Fibroblast of the aortic adventitia (primary cell): ENCODE measurements at places on chromosomes 12 and 14. TPM values are rescaled to one million over a fixed set of nuclear protein-coding genes. Genes with fewer than 3 reads are reported as not detected.

DNA sequence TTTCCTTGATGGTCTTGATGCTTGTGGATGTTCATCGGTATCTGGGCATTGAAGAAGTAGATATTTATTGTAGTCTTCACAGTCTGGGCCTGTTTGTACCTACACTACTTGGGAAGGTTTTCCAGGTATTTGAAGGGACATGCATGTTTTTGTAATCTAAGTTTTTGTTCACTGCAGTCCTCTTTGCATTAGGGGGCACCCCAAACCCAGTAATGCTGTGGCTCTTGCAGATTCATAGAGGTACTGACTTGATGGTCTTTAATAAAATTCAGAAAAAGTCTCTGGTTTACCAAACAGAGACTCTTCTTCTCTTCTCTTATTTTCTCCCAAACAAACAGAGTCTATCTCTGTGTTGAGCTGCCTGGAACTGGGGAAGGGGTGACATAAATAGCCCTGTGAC lies 150.9 kb upstream of the SLC16A7 start:
- peak; percentile 58 for DNase-seq

DNA sequence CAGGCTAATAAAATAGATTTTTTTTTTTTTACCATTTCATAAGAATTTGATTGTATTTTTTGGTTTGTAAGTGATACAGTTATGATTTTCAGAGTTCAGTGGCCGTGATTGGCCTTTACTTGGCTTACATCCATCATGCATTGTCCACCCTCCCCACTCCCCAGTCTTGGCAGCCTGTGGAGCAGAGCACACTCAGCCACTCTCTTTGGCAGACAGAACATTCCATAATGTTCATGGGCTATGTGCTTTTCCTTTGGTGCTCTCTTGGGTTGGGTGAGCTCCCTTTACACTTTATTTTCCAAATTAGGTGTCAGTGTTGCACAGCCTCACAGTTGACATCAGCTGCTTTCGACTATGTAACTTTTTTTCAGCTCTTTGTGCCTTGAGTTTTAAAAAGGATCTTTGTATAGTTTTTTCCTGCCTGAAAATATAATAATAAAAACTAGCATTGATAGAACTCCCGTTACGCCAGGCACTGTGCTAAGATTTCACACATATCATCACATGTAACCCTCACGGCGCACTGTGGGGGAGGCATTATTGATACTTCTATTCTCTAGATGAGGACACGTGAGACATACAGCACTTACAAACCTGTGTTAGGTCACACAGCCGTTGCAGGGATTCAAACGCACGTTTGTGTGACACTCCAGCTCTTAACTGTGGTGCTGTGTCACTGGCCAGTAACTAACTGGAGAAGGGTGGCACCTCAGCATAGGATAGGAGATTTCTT lies 21.5 kb downstream of the SUDS3 start:
- DNase-seq: no peak

DNA sequence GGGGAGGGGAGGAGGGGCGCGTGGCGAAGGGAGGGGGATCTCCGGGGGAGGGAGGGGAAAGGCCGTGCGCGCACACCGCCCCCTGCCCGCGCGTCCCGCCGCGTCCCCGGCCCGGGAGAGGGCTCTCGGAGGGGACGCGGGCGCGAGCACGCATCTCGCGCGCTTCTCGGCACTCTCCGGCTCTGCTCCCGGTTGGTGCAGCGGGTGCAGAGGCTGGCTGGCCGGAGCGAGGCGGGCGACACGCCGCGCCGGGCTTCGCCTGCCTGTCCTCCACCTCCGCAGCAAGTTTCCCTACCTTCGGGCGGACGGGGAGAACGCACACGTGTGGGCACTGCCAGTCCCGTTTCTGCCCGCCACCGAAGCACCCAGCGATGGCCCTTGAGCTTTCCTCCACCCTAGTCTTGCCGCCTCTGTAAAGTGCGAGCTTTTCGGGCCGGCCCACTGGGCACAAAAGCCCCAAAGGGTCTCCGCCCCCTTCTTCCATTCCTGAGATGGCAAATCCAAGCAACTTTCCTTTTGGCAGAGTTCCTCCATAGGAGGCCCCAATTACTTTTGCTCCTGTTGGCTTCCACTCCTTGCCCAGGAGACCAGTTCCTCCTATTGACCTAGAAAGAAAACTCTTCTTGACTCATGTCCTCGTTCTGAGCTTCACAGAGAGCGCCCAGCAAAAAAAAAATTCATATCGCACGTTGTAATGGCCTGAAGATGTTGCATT lies 363 bp upstream of the CSAD start:
- peak; percentile 67 for DNase-seq

DNA sequence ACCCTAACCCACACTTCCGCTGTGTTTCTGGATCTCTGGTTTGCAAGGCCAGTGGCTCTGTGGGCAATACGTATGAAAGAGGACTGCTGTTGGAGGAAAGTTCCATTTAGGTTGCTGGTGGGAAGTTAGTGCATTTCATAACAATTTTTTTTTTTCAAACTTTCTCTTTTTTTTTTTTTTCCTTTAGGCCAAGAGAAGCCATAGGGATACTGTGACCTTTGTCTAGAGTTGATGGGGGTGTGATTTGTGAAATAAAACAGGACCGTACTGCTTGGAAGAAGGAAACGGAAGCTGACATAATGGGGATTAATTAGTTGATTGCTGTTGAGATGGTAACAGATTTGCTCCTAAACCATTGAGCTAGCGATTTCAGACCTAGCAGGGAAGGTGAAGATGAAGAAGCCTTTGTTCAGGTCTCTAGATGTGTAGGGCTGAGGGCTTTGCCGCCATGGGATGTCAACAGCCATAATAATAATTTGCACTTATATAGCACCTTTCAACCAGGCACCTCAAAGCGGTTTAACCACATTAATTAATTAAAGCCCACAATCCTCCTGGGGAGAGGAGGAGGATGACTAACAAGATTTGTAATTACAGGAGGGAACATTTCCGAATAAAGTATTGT lies 315.3 kb downstream of the ZFP36L1 start:
- DNase-seq: no peak

GRCh38 chr14:62847168-62847567 lies 198.1 kb downstream of the KCNH5 start:
- DNase-seq: no peak

DNA sequence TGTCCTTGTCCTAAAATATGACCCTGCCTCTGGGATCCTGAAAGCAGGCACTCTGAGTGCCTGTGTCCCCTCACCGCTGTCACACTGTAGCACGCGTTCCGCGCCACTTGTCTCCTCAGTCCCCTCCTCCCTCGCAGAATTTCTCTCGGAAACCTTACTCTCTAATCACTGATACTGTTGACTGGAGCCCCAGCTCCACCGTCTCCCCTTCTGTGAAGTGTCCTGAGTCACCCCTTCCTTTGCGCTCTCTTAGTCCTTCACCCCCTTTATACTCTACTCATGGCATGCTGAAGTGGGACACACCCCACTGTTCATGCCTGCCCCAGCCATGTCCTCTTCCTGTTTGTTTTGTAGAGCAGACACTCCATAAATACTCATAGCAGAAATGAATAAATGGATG lies 104.7 kb downstream of the ZNF664 start:
- DNase-seq: no peak

DNA sequence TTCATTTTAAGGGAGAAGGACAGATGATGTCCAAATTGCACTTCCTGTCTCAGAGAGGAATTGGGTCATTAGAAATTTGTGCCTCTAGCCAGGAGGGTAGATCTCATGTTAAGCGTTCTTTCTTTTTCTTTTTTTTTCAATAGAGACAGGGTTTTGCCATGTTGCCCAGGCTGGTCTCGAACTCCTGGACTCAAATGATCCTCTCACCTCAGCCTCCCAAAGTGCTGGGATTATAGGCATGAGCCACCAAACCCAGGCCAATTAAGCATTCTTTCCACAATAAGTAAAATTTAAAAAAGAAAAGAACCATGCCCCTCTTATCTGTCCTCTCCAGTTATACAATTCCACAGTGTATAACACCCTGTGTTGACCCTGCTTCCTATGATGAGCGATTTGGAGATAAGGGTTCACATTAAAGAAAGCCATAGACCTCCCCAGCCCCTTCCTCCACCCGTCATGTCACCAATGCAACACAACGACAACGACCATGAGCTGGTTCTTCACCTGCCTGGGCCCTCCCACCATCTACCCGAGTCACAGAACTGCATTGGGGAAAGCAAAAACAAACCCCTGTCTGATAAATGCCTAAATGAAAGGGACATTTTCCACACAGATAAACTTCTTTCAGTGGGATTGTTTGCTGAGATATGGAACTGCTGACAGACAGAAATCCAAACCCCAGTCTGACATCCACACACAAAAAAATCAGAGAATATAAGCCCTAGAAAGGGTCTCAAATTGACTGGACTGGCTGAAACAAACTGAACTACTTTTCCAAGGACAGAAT lies 37.3 kb downstream of the SSH1 start:
- no peak for DNase-seq

DNA sequence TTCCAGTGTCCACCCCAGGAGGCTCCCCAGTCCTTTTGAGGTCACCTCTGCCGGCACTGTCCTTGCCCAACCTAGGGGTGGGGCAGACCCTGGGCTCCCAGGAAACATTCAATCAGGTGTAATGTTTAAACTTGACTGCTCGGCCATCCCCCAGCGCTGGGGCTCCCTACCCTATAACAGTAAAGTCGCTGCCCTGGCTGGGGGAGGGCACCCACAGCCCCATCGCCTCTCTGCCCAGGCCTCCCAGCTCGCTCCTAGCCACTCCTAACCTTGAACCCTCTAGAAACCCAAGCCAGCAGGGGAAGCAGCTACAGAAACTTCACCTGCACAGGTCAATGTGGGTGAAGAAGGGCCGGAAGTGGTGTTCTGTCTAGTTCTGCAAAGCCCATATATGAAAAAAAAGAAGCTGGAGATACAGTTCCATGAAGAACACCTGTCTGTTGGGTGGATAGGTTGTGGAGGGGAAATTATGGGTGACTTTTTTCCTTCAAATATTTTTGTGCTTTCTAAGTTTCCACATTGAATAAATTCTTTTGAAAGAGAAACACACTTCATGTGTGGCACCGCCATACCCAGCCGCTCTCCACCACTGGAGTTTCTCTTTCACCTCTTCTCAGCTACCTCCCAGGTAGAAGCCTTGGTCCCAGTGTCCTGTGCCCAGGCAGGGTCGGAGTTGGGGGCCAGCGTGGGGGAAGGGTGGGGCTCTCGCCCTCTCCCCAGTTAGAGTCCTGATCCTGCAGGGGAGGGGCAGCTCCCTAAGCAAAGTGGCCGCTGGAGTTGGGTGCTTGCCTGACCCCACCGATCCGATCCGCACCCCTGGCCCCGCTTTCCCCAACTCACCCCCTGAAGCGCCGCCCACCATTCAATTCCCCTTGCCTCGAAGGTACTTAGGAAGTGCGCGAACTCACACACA lies 1.1 kb downstream of the CLMN start:
- no peak for DNase-seq

DNA sequence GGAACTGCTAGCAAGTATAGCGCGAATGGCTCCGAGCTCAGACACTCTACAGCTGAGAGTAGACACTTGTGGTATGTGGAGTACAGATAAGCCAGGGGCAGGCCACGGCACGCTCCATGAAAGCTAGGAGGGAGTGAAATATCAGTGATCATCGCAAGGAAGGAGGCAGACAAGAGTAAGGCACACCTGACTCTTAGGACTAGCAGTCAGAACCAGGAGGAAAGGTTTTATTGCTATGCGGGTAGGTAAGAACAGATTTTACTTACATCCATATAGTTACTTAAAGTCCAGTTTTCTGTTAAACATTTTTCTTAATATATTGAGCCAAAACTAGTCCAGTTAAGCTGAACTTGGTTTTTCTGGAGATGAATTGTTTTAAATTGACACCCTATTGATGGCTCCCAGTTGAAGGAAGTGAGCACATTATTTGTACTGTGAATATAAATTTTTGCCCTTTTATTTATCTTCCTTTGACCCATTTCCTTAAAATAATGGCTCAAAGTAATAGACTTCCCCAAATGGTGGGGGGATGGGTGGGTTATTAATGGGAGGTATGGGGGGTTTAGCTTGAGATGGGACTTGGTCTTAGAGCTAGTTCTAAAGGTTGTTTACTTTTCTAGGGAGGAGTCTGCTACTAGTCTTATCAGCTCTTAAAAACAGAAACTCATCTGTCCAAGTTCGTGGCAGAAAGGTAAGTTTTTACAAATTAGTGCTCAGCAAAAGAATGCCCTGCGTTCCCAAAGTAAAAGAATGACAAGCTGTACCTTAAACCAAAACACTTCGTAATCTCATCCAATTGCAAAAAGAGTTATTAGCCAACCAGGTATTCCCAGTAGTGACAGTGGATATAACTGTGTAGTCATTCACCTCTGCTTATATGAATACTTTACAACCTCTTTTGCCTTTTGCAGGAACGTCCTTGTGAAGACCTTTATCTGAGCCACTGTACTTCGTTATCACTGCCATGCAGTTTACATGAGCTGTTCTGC lies 5.8 kb downstream of the HNRNPA1 start:
- peak; percentile 16 for DNase-seq

DNA sequence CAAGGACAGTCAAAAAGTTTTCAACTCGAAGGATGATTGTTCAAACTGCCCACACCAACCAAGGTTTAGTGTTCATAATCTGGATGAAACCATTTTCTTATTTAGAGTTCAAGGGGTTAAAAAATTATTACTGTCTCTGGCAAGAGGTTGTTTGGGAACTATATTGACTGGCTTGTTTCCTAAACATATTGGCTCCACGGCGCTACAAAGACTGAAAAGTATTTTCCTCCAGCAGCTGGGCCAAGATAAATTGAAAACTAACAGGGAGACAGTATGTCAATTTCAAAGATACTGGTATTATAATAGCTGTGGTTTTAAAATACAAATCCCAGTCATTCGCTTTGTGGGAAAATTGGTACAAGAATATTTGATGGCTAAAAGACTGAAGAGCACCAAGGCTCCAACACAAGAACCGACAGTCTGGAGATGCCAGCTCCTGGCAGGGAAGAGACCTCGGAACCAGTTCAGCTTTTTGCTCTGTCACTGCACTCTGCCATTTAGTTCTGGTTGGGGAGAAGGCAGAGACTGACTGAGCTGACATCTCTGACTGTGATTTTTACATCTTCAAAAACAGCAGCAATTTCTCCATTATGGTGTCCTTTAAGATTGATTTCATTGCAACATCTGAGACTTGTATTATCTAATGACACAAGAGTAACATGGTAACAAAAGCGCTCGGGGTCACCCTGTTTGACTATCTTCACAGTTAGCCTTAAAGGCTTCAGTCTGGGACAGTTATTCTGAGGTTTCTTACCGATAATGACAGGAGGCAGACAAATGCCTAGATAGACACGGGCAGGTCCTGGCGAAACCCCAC lies 62.0 kb downstream of the ST8SIA1 start:
- DNase-seq: peak; percentile 28

DNA sequence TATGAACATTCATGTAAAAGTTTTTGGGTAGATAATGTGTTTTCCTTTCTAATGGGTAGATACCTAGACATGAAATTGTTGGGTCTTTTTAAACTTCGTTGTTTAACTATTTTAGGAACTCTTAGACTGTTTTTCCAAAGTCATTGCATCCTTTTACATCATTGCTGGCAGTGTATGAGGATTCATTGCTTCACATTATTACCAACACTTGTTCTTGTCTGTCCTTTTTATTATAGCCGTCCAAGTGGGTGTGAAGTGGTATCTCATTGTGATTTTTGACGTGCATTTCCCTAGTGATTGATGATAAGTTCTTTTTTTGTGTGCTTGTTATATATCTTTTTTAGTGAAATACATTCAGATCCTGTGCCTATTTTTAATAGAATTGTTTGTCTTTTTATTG lies 39.4 kb downstream of the USP15 start:
- peak; percentile 28 for DNase-seq

GRCh38 chr12:94149781-94150239 lies 1.4 kb downstream of the PLXNC1 start:
- no peak for DNase-seq

The PRKD1 gene
- 11.4 and 11.5 TPM in 2 replicates for total RNA-seq

The LRTM2 gene
- not detected in 2 replicates for total RNA-seq

The IGFBP6 gene
- 723 and 2,626 TPM in 2 replicates for total RNA-seq

The SMIM41 gene
- 0.27 and 0.98 TPM in 2 replicates for total RNA-seq

The MAP3K9 gene
- total RNA-seq: under 0.01 and 0.33 TPM in 2 replicates

The MFAP5 gene
- total RNA-seq: 220 and 259 TPM in 2 replicates
